ENCODE measurements at places on chromosomes 4 and X.

DNA sequence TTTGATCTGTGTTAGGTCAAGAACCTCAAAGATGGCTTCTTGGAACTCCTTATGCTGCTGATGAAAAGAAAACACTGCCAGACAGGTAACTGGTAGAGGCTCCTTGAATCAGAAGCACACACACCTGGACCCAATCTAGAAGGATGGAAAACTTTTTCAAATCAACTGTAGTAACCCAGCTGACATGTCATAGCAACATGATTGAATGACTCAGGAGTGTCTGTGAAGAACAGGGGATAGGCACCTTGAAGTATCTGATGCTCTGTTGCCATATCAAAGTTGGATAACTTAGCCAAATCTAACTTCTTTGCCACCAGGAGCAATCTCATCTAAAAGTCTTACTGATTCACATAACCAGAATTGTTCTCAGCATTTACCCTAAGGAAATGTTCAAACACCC lies 98.8 kb downstream of the ELOVL6 start:
- no peak for DNase-seq

- DNase-seq = no peak
Measured at GRCh38 chr4:67558493-67558892, at the start of gene STAP1. Gene STAP1 (plus strand): TSS chr4:67558727. CDS start chr4:67558810, 83 bp downstream.

GRCh38 chr4:93867416-93868001 lies 39.0 kb downstream of the ATOH1 start:
- no peak for DNase-seq

- no peak for DNase-seq
Measured at GRCh38 chr4:145298885-145299284, 118.5 kb upstream of the OTUD4 start.

- DNase-seq = peak; percentile 12
Measured at GRCh38 chr4:17817027-17817426, 6.2 kb downstream of the NCAPG start.

- DNase-seq = no peak
Measured at GRCh38 chr4:33724685-33725084, 2519.6 kb downstream of the ARAP2 start.

- no peak for DNase-seq
Measured at GRCh38 chr4:2925496-2925895, 37.7 kb downstream of the NOP14 start.

DNA sequence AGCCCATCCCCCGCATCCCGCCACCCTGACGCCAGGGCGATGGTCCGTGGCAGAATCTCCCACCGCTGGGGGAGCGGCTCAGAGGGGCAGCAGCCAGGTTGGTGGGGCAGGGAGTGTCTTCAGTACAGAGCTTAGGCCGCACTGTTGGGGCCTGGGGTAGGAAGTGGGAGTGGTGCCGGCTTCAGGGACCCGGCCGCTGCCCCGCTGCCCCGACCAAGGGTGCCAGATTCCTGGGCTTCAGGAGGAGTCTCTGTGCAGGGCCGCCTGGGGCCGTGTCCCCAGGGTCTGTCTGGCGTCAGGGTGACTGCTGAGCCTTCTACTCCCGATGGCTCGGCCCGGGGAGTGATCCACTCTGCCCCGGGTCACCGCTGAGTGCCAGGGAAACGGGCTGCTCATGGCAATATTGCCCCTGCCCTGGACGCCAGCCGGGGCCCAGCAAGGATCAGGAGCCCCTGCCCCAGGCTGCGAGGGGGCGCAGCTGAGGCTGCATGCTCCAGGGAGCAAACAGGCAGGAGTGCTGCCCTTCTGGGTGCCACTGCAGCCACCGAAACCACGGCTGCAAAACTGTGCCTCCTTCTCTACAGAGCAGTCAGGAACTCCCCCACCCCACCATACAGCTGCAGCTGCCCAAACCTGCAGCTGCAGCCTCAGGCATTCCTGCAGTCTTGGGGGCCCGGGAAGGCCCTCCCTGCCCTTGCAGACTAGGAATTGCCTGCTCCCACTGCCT lies 1206.1 kb downstream of the ARAP2 start:
- no peak for DNase-seq

- DNase-seq = no peak
Measured at GRCh38 chr4:845836-846251, 19.9 kb upstream of the CPLX1 start.

- no peak for DNase-seq
Measured at GRCh38 chr4:39068907-39069306, 6.9 kb downstream of the KLHL5 start.

DNA sequence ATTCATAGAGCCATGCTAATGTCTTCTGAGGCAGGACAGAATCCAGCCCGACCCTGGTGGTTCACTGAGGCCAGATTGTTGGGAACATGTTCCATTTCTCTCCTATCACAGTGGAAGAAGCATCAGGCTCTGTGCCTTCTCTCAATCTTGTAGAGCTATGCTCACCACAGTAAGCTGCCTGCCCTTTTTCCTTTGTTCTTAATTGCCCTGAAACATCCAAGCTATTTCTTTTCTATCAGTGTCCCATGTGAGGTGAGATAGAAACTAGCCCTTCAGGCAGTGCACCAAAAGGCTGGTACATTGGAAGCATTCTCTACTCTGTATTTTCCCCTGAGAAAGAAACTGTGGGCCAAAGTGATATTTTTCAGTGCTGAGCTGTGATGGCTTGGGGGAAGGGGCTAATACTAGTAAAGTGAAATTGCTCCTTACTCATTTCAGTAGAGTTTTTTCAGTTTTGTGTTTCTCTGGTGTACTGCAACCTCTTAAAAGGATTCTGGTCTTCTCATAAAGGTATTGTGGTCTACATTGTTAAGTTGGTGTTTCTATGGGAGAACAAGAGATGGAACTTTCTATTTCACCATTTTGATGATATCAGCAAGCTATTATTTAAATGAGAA lies 611.2 kb downstream of the RPA4 start:
- no peak for DNase-seq

DNA sequence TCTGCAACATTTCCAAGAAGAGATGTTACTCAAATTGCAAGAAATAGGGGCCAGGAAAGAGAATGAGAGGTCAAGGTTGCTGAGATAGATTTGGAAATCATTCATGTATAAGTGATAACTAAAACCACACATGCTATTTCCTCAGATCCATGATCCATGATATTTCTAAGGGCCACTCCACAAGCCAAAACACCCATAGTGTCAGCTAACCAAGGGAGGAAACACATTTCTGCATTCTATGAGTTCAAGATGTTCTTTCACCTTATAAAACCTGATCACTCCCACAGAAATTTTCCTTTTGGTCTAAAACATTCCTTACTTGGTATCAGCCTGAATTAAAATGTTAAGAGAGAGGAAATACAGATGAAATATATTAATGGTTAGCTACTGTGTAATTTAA lies 47.2 kb downstream of the TBCK start:
- DNase-seq = no peak

DNA sequence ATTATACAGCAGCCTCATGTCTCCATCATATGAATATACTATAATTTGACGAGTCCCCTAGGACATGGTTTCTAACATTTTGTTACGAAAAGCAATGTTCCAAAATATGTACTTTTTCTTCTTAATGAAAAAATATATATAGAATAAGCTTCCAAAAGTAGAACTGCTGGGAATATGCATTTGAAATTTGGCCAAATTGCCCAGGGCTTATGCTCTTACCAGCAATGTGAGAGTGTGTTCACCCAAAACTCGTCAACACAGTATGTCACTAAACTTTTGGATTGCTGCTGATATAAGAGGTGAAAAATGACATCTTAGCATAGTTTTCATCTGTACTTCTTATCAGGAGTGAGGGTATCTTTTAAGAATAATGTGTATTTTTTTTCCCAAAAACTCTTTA lies 64.6 kb upstream of the STIM2 start:
- no peak for DNase-seq

DNA sequence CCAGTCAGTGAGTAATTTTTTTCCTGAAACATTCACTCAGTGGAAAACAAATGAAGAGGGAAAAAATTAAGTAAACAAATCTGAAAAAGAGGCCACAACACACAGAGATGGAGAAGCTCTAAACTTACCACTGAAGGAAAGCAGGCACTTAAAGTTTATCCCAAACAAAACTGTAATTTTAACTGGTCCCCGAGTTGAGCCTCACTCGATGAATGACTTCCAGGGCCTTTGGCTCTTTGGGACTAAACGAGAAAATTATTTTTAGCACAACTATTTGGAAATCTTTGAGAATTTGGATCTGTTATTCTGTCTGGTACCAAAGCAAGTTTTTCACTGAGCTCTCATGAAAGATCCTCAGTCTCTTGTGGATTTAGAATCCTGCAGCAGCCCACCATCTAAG lies at the start of gene C1QTNF7:
Gene C1QTNF7, plus strand, starts transcription at position 333 of the 400 bp plus-strand sequence. CDS start 7,711 bp downstream, outside the sequence.
- no peak for DNase-seq

GRCh38 chrX:110286106-110286505 lies 31.8 kb downstream of the AMMECR1 start:
- DNase-seq = no peak

GRCh38 chr4:27270435-27270834 lies 409.8 kb downstream of the STIM2 start:
- peak; percentile 97 for DNase-seq

GRCh38 chr4:132557660-132558059 lies 591.4 kb upstream of the PCDH10 start:
- DNase-seq = no peak

DNA sequence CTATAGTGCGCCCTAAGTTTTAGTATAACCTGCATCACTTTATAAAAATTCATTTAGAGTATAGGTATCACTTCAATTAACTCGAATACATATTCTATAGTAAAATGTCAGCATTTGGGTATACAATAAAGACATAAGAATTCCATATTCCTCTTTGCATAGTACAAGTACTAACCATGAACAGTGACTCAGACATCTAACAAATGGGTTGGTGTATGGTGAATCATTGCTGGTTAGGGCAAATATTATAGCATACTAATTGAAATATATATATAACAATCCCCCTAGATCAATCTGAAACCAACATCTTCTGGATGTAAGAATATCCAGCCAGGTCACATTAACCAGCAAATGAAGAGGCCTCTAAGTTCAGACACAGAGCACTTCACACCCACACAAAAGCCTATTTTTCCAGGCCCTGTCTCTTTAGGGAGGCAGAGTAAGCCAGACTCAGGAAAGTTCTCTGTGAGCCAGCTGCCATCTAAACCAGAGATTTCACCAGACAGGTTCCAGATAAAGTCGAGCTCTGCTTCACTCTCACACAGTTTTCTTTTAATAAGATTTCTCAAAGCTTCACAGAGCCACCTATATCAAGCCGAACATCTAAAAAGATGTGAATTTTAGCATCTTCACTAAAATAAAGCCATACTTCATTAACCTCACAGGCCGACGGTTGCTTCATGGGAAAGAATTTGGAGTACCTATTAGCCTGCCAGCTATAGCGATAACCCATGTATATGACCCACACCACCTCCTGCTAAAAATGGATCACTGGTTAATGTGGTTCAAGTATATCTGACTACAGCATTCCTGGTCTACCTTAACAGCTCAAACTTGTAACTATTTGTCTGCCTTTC lies 200.0 kb upstream of the FTHL17 start:
- DNase-seq = no peak

GRCh38 chrX:9379697-9380551 lies 84.9 kb upstream of the TBL1X start:
- peak; percentile 18 for DNase-seq
